Fibroblast of skin of right quadriceps (primary cell): ENCODE measurements at places on chromosomes 2 and 18.

GRCh38 chr2:29417630-29418029 is 302.4 kb downstream of the CLIP4 start:
- DNase-seq: no peak

DNA sequence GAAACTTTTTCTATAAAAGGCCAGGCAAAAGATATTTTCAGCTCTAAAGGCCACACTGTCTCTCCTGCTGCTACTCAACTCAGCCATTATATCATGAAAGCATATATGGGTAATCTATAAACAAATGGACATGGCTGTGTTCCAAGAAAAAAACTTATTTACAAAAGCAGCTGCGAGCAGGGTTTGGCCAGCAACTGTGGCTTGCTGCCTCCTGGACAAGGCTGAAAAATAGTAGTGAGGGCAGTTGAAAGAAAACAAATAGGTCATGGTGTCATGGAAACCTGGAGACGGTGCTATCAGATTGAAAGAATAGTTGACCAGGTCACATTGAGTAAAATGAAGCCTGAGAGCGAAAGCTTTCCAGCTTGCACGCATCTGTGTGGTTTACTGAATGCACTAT is 89.2 kb upstream of the LRATD1 start:
- no peak for DNase-seq

DNA sequence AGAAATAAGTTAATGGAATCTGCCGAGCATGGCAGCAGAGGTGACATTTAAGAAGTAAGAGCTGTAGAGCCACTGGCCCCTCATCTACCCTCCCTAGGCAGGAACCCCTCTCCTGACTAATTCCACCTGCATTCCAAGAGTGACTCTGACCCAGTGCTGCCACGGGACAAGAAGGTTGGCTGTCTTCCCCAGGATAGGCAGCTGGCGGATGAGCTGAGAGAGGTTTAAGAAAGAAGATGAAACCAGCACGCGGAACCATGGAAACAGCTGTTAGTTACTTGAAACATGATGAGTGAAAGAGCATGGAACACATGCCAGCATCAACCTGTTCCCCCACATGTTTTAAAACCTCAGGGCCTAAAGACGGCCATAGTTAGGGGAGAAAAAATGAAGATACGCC is 74.1 kb downstream of the RND3 start:
- no peak for DNase-seq

GRCh38 chr18:21914739-21915319 is 174.2 kb downstream of the MIB1 start:
- DNase-seq: peak; percentile 26

GRCh38 chr2:229485857-229486256 is 214.8 kb upstream of the PID1 start:
- DNase-seq: no peak

DNA sequence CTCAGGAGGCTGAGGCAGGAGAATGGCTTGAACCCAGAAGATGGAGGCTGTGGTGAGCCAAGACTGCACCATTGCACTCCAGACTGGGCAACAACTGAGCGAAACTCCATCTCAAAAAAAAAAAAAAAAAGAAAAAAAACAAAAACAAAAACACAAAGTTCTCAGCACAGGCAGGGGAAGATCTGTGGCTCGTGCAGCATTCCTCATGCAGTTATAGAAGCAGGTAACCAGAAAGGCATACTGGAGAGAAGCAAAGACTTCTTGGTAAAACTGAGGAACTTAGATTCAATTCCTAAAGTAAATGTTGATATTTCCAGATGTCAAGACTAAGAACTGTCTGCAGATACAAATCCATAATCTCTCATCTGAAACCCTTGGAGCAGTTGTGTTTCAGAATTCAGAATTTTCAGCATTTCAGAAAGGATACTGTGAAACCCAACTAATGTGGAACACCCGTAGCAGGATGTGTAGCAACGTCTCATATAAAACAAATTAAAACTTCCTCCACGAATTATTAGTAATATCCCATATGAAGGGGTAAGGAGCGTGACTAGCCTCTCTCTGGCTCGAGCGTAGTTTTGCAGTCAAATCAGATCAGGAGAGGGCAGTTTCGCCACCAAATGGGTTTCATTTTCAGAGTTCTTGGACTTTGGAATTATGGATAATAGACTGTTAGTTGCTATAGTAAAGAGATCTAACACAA is 13.2 kb upstream of the SLC25A52 start:
- DNase-seq: no peak
